ENCODE measurements at places on chromosomes 4 and X.

DNA sequence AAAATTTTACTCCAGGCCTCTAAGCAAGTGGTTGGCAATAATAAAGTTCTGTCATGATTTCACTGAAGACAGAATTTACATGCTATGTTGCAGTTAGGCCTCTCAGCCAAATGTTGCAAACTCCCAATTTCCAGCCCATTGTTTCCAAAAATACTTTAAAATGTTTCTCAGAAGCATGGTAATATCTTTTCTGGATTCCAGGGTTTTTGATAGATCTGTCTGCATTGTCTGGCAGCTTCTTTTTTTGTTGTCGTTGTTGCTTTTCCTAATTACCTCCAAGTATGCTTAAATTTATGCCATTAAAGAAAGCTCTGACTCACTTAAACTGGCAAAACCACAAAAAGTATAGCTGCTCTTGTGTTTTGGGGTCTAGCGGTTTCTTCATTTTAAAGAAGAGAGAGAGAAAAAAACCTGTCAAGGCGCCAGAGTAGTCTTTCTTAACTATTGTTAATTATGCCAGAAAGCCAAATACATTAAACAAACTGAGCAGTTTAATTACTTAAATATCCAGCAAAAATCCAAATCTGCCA lies 97.0 kb downstream of the AGTR2 start:
- no peak for DNase-seq

DNA sequence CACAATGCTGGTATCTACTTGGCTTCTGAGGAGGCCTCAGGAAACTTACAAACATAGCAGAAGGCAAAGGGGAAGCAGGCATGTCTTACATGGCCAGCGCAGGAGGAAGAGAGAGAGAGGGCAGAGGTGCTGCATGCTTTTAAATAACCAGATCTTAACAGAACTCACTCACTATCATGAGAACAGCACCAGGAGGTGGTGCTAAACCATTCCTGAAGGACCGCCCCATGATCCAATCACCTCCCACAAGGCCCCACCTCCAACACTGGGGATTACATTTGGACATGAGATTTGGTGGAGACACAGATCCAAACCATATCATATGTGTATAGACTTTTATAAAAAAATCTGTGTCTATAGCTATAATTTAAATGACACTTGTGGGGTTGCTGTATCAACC lies 48.6 kb upstream of the ERVMER34-1 start:
- DNase-seq: no peak

DNA sequence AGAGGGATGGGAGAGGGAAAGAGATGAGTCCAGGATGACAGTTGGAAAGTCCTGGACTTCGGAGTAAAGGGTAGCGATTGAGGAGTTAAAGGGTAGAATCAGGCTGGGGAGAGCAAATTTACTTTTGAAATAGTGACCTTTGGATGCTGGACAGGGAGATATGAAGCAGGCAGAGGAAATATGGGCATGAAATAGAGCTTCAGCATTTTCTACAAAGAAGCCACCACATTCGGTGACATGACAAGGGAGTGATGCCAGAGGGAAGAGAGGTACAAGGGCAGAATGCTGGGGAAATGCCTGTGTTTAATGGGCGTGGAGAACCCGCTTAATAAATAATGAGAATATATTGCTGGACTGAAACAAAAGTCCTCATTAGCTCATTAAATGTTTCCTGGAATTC lies 92.7 kb downstream of the TBL1X start:
- no peak for DNase-seq

- DNase-seq: no peak
Measured at GRCh38 chr4:119946359-119946758, 120.3 kb downstream of the MAD2L1 start.

DNA sequence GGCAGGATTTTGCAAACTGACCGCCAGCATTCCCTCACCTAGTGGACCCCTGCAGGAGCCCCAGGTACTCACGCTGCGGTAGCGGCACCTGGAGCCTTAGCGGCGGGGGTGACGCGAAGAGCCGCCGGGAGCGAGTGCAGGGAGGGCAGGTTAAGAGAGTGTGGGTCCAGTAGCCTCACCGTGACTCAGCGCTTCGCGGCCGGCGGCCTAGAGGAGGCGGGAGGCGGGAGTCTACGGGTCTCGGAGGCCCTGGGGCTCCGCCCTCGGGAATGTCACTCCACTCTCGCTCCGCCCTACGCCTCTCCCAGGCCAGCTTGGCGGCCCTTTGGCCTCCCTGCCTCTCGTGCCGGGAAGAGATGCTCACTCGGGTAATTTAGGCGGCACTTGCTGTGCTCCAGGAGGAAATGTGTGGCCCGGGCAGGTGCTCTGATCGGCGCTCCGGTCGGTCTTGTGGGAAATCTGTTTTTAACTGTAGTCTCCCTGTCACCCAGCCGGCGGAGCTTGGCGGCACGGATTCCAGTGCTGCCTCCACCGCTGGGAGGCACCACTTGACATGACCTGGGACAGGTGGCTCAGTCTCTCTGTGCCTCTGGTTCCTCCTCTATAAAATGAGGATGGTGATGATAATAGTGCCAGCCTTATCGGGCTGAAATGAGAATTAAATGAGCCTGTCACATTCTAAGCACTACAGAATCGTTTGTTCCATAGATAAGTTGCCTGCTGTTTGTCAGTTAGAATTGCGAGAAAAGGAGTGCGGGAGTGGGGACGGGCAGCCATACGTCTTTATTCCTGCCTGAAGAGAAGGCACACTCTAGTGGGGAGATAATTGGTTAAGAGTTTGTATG lies at the start of gene PIR:
Gene PIR, minus strand, starts transcription at position 216 of the 845 bp plus-strand sequence. CDS start 2,076 bp downstream, outside the sequence.
- DNase-seq: peak; percentile 58

DNA sequence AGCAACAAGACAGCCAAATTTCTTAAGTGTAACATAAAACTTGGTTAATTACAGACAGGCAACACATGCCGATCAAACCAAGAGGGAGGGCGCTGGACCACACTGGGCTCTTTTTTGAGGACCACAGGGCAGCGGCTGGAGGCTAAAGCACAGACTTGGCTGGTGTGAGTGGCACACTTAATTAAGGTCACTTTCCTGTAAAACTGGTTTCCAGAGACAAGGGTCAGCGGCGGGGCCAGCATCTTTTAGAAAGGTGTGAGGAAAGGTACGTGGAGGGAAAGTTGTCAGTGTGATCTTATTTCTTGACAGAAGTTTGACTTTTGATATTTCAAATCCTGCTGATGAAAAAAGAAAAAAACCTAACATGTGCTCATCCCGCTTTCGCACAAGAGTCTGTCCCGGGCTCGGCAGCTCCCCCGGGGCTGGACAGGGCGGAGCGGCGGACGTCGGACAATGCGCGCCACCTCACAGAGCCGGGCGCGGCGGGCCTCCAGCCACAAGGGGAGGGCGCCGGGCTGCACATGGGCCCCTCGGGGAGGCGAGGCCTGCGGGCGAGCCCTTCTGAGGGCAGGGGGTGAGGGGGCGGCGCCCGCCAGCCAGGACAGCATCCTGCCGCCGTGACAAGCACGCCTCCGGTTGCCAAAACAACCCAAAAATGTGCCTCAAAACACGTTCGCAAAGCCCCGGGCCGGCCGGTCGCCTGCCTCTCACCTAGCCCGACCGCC lies 660 bp upstream of the HSPA4L start:
- DNase-seq: peak; percentile 13

- DNase-seq: no peak
Measured at GRCh38 chr4:182124359-182124758, 118.8 kb upstream of the TENM3 start.

DNA sequence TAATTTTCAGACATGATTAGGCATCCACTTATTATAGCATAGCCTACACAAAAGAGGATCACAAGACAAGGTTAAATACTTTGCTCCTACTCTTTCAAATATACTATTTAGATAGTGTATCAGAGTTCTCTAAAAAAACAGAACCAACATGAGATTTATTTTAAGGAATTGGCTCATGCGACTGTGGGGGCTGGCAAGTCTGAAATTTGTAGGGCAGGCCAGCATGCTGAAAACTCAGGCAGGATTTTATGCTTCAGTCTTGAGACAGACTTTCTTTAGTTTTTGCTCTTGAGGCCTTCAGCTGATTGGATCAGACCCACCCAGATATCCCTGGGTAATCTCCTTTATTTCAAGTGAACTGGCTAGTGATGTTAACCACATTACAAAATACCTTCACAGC lies 169.5 kb downstream of the MAML3 start:
- DNase-seq: no peak
